ENCODE measurements at places on chromosomes 11 and 22. TPM values are rescaled to one million over a fixed set of nuclear protein-coding genes. Genes with fewer than 3 reads are reported as not detected.
A peak's percentile ranks its signal among the peaks of the same experiment; 100 is the strongest.

RTN4RL2 gene
- total RNA-seq, result 0.97 TPM

DNA sequence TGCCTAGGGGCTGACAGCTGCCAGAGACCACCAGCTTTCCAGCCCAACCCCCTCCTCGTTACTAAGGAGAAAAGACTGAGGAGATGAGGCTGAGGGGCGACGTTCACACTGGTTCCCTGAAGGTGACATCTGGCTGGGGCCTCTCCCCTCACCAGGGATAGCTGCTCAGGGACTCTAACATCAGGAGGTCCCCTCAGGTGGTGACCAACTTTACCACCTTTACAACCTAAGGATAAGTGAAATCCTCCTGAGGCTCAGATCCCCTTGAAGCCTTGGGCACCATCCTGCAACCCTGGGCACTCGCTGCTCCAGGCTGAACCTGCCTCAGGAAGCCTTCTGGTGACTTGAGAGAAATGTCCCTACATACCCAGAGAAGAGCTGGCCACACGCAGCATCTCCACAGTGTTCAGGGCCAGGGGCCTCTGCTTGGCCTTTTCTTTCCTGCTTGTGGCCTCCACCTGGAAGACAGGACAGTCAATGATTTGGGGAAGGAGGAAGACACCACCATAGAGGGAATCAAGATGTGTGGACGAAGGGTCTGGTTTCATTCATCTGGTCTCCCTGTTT lies 12.4 kb upstream of the PPM1F start:
- no peak for DNase-seq
- H3K27ac ChIP-seq, result no peak overlapping the region
- H3K36me3 ChIP-seq, result peaks cover 74% of the 10 kb centered on the region

GRCh38 chr22:29977107-29977506 lies 94.1 kb downstream of the MTMR3 start:
- H3K27me3 ChIP-seq, result no peaks in the 10 kb centered on the region
- no peaks in the 10 kb centered on the region for H3K4me1 ChIP-seq
- DNase-seq, result no peak
- no peak overlapping the region for H3K4me3 ChIP-seq
- H3K36me3 ChIP-seq, result peaks cover 10% of the 10 kb centered on the region

DNA sequence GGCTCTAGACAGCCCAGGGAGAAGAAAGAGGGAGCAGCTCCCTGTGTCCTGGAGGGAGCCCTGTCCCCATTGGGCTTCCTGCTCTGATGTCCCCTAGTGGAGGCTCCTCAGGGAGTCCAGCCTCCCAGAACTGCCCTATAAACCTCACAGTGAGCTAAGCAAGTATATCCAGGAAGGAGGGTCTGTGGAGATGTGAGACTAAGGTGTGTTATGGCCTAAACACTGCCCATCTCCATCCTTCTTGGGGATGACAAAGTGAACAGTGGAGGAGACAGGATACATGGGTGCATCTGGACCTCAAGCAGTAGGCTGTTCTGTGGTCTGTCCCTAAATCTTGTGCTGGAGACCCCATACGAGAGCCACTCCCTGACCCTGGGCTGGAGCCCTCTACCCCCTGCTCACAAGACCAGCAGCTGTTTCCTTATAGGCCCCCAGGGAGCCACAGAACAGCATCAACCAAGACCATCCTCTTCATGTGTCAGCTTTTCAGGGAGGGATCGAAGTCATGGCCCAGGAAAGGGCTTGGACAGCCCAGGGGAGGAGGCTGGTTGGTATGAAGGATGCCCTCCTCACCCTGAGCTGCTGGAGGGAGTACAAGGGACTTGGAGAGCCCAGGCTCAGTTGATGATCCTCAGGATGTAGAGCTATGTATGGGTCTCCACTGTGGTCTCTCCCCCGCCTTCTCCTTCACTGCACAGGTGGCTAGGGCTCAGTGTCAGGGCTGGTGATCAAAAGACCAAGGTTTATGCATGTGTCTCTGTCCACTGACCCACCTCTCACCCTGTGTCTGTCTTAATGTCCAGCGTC lies 49.7 kb upstream of the TOP3B start:
- no peaks in the 10 kb centered on the region for H3K36me3 ChIP-seq
- H3K27ac ChIP-seq, result no peak overlapping the region

SMTNL1 gene
- total RNA-seq, result 0.22 TPM

- no peak for DNase-seq
- no peak overlapping the region for H3K4me3 ChIP-seq
- H3K4me1 ChIP-seq, result no peaks in the 10 kb centered on the region
These were observed 893.7 kb downstream of the FAM181B start for GRCh38 chr11:81839976-81840375.

DNA sequence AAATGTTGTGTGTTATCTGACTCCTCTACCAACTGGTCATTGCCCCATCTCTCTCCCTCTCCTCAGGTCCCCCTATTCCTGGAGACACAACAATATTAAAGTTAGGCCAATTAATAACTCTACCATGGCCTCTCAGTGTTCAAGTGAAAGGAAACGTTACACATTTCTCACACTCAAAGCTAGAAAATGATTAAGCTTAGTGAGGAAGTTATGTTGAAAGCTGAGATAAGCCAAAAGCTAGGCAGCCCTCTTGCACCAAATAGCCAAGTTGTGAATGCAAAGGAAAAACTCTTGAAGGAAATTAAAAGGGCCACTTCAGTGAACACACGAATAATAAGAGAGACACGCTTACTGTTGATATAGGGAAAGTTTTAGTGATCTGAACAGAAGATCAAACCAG lies 6.9 kb downstream of the DLG2 start:
- no peak overlapping the region for H3K4me3 ChIP-seq
- H3K36me3 ChIP-seq, result no peaks in the 10 kb centered on the region
- H3K27me3 ChIP-seq, result no peaks in the 10 kb centered on the region
- H3K4me1 ChIP-seq, result no peaks in the 10 kb centered on the region
- no peak for DNase-seq
- H3K27ac ChIP-seq, result no peak overlapping the region

GRCh38 chr11:92268546-92268945 lies 43.9 kb downstream of the FAT3 start:
- H3K27me3 ChIP-seq, result peaks cover 16% of the 10 kb centered on the region
- no peak for DNase-seq
- H3K36me3 ChIP-seq, result no peaks in the 10 kb centered on the region
- no peak overlapping the region for H3K27ac ChIP-seq
- H3K4me1 ChIP-seq, result peaks cover 8% of the 10 kb centered on the region
- no peak overlapping the region for H3K4me3 ChIP-seq

DNA sequence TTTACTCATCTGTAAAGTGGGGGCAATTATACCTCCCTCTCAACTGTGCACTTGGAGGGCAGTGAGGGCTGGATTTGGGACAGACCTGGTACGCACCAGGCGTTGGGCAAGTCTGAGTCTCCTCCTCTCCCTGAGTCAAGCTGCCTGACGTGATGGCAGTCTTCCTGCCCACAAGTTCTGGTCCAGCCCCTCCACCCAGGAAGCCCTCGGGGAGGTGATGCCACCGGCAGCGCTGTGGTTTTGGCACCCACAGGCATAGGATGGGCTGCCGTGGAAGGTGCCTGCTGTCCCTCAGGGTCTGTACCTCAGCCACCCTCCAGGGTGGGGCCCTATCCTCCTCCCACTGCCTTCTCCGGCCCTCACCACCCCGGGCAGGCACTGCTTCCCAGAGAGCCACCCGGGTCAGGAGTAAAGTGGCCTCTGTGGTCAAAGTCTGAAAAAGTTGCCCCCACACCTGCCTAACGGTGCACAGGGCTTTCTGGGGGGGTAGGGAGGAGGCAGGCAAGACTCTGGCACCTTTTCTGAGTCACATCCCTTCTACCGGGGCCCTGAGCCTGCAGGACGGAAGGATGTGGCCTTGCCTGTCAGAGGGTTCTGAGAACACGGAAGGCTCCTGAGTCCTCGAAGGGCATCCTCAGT lies 6.5 kb upstream of the APOBEC3H start:
- H3K27me3 ChIP-seq, result no peaks in the 10 kb centered on the region
- H3K27ac ChIP-seq, result no peak overlapping the region
- H3K36me3 ChIP-seq, result no peaks in the 10 kb centered on the region
- no peak overlapping the region for H3K4me3 ChIP-seq
- peaks cover 10% of the 10 kb centered on the region for H3K4me1 ChIP-seq

- no peaks in the 10 kb centered on the region for H3K27me3 ChIP-seq
- no peak overlapping the region for H3K27ac ChIP-seq
- peak; percentile 6 for DNase-seq
- H3K36me3 ChIP-seq, result no peaks in the 10 kb centered on the region
These were observed 29.5 kb upstream of the RRM1 start for GRCh38 chr11:4065086-4065485.

DNA sequence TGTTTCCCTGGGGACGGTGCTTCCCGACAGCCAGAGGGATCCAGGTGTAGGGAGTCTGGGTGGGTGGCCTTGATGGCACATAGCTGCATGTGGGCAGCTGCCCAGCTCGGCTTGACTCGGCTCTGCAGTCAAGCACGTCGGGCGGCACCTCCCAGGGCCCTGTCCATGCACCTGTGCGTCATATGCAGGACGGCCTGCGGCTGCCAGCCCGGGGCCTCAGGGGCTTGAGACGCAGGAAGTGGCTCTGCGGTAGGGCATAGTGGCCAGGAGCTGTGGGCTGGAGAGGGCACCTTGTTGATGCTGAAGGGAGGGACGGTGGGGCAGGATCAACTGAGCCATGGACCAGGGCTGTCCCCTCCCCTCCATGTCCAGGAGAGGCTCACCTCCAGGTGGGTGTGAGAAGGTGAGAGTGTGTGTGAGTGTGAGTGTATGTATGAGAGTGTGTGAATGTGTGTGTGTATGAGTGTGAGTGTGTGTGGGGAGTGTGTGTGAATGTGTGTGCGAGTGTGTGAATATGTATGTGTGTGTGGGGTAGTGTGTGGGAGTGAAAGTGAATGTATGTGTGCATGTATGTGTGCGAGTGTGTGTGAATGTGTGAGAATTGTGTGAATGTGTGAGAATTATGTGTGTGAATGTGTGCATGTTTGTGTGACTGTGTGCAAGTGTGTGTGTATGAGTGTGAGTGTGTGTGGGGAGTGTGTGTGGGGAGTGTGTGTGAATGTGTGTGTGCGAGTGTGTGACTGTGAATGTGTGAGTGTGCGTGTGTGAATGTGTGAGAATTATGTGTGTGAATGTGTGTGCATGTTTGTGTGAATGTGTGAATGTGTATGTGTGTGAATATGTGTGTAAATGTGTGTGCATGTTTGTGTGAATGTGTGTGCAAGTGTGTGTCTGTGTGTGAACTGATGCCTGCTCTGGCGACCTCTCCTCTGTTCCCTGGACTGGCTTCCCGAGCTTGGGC lies 5.7 kb upstream of the SUN2 start:
- no peak overlapping the region for H3K27ac ChIP-seq
- no peaks in the 10 kb centered on the region for H3K36me3 ChIP-seq
- peaks cover 6% of the 10 kb centered on the region for H3K27me3 ChIP-seq
- no peak overlapping the region for H3K4me3 ChIP-seq

- no peaks in the 10 kb centered on the region for H3K27me3 ChIP-seq
- H3K4me1 ChIP-seq, result no peaks in the 10 kb centered on the region
- no peak overlapping the region for H3K4me3 ChIP-seq
- H3K27ac ChIP-seq, result peak overlapping the region; percentile 40
- H3K36me3 ChIP-seq, result no peaks in the 10 kb centered on the region
These were observed 51.8 kb upstream of the ASPHD2 start for GRCh38 chr22:26377170-26377830.

DNA sequence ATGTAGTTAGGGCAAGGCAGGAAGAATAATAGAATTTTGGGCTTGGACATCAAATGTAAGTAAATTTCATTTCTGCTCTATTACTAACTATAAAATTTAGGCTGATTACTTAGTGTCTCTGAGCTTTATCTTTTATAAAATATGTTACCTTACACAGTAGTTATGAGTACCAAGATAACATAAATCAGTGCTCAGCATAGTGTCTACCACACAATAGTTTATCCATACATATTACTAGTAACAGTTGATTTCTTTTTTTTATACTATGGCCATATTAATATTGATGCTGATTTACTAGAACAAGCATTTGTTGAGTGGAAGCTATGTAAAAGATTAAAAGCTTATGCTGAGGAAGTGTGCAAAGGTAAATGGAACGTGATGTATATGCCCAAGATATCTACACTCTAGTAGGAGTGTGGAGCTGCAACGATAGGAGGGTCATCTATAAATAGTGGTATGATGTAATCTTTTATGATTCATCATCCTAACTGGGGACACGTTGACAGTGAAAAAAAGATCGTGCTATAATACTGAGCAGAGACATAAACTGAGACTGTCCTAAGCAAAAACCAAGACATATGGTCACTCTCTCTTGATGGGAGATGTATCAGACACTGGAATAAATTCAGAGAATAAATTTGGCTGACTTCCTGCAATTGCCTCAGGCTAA lies 8.7 kb upstream of the SLC5A12 start:
- no peak overlapping the region for H3K27ac ChIP-seq
- H3K4me3 ChIP-seq, result no peak overlapping the region
- H3K27me3 ChIP-seq, result no peaks in the 10 kb centered on the region
- H3K36me3 ChIP-seq, result no peaks in the 10 kb centered on the region

- peaks cover 32% of the 10 kb centered on the region for H3K36me3 ChIP-seq
- no peaks in the 10 kb centered on the region for H3K27me3 ChIP-seq
- H3K27ac ChIP-seq, result no peak overlapping the region
- no peaks in the 10 kb centered on the region for H3K4me1 ChIP-seq
These were observed 14.2 kb upstream of the RFPL2 start for GRCh38 chr22:32219026-32219425.
